ENCODE measurements at places on chromosomes 6 and 20.

DNA sequence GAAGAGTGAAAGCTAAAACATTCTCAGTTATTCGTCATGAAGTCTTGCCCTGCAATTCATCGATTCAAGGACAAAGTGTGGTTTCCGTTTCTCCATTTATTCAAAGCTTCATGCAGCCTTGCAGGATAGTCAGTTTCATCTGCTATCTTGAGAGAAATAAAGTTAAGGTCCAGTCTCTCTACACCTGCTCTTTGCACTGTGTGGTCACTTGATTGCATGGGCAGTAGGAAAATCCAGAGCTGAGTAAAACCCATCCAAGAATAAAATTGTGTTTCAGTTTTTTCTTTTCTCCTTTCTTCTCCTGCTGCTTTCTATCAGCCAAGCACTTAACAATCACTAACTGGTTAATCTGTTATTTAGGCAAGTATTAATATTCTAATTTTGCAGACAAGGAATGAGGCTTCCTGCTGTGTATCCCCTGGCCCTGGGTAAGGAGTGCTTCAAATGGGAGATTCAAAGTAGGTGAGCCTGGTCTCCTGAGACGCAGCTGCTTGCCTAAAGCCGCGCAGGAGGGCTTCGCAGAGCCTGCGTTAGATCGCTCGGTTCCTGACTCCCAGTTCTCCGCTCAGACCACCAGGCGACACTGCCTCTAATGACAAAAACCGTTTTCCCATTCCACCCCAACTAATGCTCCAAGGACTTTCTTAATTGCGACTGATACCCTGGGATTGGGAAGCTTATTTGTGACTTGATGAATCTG is 808.3 kb downstream of the TFAP2A start:
- no peak for DNase-seq

DNA sequence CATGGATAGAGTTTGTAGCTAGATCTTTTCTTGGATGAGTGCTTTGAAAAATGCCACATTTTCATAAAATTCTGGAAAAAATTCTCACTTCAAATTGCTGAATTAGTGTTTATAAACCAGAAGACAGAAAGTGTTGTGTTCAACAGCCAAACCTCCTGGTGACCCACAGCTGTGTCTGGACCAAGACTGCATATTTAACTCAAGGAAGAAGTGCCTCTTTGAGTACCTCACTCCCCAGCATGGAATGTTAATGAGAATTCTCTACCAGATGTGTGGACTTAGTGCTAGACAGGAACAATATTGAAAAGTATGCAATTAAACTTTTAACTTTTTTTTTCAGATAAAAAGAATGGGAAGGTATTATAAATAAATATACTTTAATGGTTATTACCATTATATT is 609.3 kb downstream of the COL12A1 start:
- DNase-seq: no peak

- DNase-seq: no peak
These were observed 24.6 kb downstream of the ATG5 start for GRCh38 chr6:106300944-106301343.

- no peak for DNase-seq
These were observed 18.7 kb downstream of the PTPN1 start for GRCh38 chr20:50528804-50529351.

DNA sequence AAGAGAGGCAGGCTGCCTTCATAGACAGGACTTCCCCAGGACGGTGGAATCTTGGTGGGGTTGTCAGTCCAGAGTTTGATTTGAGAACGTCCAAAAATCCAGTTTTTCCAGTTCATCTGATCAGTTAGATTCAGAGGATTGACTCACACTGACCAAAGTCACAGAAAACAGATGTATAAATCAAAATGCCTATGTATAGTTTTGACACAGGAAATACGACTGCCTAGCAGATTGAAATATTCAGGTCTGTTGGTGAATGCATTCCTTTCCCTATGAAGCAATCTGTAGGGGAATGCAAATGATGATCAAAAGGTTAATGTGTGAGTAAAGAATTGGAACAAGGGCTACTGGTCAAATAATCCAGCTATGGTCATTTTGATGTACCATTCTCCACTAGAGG is 29.7 kb upstream of the GFOD1 start:
- no peak for DNase-seq

DNA sequence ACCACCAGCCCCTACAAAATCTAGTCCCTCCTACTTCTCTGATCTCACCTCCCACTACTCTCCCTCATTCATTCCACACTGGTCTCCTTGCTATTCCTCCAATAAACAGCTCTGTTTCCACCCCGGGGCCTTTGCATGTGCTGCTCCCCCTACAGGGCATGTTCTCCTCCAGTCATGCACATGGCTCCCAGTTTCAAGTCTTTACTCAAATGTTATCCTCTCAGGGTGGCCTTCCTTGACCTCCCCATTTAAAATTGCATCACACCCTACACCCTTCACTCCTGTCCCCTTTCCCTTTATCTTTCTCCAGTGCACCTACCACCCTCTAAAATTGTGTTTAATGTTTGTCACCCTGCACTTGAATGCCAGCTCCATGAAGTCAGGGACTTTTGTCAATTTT is 174.5 kb downstream of the MRPL14 start:
- DNase-seq: peak; percentile 13

DNA sequence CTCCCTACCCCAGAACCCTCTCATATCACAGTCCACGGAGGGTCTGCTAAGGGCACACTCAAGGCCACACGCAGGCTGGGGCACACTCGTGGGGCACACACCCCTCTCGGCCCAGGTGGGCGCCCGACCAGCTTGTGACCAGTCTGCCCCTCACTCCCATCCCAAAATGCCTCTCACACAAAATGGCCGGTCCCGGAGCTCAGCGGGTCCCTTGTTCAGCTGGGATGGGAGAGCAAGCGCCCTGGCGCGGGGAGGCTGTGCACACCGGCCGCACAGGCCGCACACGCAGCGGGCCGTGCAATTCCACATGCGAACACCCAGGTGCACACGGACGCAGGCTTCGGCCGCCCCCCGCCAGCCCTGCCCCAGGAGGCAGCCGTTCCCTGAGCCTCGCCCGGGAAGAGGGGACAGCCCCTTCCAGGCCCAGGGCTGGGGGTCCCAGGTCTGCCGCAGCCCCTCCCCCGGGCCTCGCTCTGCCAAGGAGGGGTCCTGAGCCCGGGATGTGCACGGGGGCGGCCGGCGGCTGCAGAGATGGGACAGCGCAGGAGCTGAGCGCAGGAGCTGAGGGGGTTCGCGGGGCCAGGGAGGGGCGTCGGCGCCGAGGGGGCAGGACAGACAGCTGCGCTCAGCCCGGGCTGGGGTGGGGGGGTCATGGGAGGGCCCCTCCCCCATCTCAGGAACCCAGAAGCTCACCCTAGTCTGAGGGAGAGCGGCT is 1.3 kb downstream of the KCNQ2 start:
- no peak for DNase-seq

GRCh38 chr20:23255716-23256385 is 94.7 kb upstream of the NXT1 start:
- no peak for DNase-seq

- DNase-seq: no peak
These were observed 40.1 kb downstream of the DNAH8 start for GRCh38 chr6:38755207-38755606.

DNA sequence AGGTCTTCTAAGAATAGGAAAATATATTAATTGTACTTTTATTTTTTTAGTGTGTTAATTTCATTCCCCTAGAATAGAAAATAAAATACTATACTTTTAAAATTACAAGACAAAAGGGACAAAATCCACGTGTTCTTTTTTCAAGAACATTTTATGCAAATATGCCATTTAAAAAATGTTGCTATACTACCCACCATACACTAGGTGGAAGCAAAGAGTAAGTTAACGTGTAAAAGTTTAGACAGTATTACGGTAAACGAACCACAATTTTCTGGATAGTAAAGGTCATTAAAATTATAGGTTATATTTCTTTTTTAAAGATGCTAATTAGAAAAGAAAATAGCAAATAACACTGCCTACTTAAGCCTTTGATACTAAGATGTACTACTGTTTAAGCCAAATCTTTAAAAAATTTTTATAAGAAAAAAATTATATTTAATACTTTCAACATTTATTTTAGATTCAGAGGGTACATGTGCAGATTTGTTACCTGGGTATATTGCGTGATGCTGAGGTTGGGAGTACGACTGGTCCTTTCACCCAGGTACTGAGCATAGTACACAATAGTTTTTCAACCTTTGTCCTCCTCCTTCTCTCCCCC is 287.6 kb downstream of the PHF3 start:
- no peak for DNase-seq

- DNase-seq: no peak
These were observed 50.5 kb upstream of the LTV1 start for GRCh38 chr6:143792402-143793279.

DNA sequence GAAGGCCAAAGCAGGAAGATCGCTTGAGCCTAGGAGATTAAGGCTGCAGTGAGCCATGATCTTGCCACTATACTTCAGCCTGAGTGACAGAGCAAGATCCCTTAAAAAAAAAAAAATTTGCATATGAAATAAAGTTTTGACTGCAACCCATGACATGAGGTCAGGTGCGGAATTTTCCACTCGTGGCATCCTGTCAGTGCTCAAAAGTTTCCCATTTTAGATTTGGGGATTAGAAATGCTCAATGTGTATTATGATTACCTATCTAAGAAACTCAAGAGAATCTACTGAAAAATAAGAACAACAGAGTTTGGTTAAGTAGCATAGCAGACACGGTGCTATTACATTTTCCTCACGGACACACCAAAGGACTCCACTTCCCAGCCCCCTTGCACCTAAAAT is 11.7 kb downstream of the SLC23A2 start:
- DNase-seq: peak; percentile 45

- no peak for DNase-seq
These were observed 12.5 kb upstream of the HS3ST5 start for GRCh38 chr6:114355300-114355699.

- no peak for DNase-seq
These were observed 3.9 kb downstream of the SDC4 start for GRCh38 chr20:45344168-45344860.

DNA sequence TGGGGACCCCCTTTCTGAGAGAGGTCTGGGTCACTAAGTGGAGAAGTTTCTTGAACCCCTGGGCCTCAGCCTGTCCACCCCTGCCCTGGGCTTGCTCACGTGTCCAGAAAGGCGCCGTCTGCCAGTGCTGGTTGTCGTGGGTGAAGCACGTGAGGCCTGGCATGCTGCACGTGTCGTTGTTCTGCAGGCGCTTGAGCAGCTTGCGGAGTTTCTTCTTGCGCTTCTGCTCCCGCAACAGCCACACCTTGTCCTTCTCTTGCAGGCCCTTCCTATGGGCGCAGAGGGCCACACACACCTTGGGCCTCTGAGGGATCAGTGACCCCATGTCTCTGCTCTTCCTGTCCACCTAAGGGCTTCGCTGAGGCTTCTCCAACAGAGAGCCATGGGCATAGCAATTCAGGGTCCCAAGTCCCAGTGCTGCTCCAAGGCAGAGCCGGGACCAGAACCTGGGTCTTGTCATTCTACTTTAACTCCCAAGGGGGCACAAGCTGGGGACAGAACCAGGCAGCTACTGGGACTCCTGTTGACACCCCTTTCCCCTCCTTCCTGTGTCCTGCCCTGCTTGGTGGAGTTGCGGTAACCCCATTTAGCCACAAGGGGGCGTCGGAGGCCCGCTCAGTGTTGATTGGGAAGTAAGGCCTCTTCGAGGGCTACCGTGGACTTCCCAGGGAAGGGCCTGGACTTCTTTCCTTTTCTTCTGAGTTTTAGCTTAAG is 121.8 kb downstream of the SULF2 start:
- peak; percentile 83 for DNase-seq

GRCh38 chr6:32945108-32945760 is 4.4 kb upstream of the HLA-DMB start:
- no peak for DNase-seq

DNA sequence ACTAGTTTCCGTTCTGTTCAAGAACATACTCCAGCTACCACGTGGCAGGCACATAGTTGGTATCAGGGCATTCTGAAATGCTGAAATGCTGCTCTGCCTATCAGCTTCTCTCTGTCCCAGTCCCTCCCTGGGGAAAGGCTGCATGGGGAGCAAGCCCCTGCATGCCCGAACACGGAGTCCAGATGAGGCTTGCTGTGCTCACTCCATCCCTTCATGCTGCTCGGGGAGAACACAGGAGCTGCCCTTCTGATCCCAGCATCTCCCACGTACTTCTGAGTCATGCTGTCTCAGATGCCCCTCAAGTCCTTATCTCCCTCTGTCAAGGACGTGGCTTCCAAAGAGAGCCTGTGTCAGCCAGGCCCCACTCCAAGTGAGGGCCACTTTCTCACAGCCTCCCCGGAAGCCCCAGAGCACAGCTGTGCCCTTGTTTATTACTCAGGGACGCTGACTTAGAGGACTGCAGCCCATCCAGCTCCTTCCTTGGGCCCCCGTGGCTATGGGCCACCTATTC is 29.4 kb downstream of the THBS2 start:
- no peak for DNase-seq

GRCh38 chr6:151322570-151322969 is 68.8 kb downstream of the ZBTB2 start:
- DNase-seq: no peak

DNA sequence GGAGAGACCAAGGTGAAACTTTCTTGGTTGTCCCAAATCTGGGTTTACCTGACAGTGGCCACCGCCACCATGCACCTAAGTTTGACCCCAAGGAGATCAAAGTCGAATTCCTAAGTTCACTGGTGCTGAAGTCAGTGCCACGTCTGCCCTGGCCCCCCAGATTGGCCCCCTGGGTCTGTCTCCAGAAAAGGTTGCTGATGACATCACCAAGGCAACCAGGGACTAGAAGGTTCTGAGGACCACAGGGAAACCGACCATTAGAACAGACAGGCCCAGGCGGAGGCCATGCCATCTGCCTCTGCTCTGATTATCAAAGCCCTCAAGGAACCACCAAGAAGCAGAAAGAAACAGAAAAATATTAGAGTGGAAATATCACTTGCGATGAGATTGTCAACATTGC is 91.2 kb downstream of the DLL1 start:
- no peak for DNase-seq

- no peak for DNase-seq
These were observed 292.7 kb downstream of the TAF4 start for GRCh38 chr20:61772828-61773631.

- DNase-seq: no peak
These were observed 1.6 kb downstream of the STX7 start for GRCh38 chr6:132511210-132511830.

GRCh38 chr6:33904747-33905065 is 100.9 kb upstream of the MLN start:
- no peak for DNase-seq

DNA sequence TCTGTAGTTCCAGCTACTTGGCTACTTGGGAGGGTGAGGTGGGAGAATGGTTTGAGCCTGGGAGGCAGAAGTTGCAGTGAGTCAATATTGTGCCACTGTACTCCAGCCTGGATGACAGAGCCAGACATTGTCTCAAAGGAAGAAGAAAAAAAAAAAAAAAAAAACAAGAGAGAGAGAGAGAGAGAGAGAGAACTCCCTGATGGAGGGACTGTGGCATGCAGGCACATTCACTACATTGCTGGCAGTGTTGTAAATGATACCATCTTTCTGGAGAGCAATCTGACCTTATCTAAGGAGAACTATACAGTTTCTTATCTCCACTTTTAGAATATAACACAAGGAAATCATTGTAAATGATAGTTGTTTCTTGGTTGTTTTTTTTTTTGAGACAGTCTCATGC is 85.1 kb downstream of the MDN1 start:
- DNase-seq: no peak

- DNase-seq: no peak
These were observed 34.4 kb downstream of the SLC52A3 start for GRCh38 chr20:733861-734260.

Measured in activated CD4-positive, alpha-beta T cell treated with anti-CD3 and anti-CD28 coated beads, Interleukin-2, amount 50 U/mL, for 48 hours (primary cell).